ENCODE measurements at places on chromosomes 12 and 14. TPM values are rescaled to one million over a fixed set of nuclear protein-coding genes. Genes with fewer than 3 reads are reported as not detected.

- no peaks in the 10 kb centered on the region for H3K36me3 ChIP-seq
- no peaks in the 10 kb centered on the region for H3K4me1 ChIP-seq
- no peak overlapping the region for H3K27ac ChIP-seq
- no peaks in the 10 kb centered on the region for H3K27me3 ChIP-seq
- no peak overlapping the region for H3K4me3 ChIP-seq
These were observed 227.7 kb downstream of the FSCB start for GRCh38 chr14:44279357-44279756.

GRCh38 chr14:52875707-52876106 lies 75.1 kb downstream of the FERMT2 start:
- no peak for DNase-seq
- no peak overlapping the region for H3K27ac ChIP-seq
- H3K4me3 ChIP-seq: no peak overlapping the region
- no peaks in the 10 kb centered on the region for H3K4me1 ChIP-seq

GRCh38 chr14:89367779-89368120 lies 49.3 kb downstream of the FOXN3 start:
- no peak overlapping the region for H3K27ac ChIP-seq
- no peaks in the 10 kb centered on the region for H3K4me1 ChIP-seq
- H3K4me3 ChIP-seq: no peak overlapping the region
- H3K36me3 ChIP-seq: no peaks in the 10 kb centered on the region

DNA sequence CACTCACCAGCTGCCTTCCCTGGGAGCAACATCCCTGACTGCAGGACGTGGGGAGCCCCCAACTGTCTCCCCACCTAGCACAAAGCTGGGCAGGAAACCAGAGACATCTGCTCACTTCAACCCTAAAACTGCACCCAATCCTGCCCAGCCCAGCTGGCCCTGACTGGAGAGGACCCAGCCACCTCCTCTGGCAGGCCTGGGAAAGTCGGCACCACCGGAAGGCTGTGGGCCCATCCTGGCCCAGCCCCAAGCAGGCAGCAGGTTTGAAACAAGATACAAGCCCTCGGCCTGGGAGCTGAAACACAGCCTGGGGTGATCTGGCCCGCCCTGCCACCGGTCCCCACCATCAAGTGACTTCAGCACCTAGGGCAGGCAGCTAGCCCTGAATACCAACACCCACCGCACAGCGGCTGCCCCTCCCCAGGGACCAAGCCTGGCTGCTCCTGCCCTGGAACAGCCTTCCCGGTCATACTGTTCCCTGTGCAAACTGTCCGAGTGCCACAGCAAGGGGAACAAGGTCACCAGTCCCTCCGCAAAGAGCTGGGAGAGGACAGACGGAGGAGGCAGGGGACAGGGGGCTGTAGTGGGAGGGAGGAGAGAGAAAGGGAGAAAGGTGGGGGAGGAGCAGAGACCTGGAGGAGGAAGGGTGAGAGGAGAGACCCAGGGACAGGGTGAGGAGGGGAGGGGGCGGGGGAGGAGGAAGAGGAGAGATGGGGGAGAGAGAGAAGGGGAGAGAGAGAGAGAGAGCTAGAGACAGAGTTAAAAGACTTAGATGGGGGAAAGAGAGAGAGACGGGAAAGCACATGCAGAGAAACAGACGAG lies 115.7 kb downstream of the RFLNA start:
- H3K27me3 ChIP-seq: no peaks in the 10 kb centered on the region
- H3K36me3 ChIP-seq: no peaks in the 10 kb centered on the region
- no peak overlapping the region for H3K27ac ChIP-seq
- H3K4me1 ChIP-seq: no peaks in the 10 kb centered on the region

DIO2 gene
- total RNA-seq: 0.05 TPM

RTN1 gene
- total RNA-seq: 0.05 TPM
